Cardiac muscle cell (in vitro differentiated cells and primary cell): ENCODE measurements at places on chromosomes 12 and 14. TPM values are rescaled to one million over a fixed set of nuclear protein-coding genes. Genes with fewer than 3 reads are reported as not detected.
A peak's percentile ranks its signal among the peaks of the same experiment; 100 is the strongest.

DNA sequence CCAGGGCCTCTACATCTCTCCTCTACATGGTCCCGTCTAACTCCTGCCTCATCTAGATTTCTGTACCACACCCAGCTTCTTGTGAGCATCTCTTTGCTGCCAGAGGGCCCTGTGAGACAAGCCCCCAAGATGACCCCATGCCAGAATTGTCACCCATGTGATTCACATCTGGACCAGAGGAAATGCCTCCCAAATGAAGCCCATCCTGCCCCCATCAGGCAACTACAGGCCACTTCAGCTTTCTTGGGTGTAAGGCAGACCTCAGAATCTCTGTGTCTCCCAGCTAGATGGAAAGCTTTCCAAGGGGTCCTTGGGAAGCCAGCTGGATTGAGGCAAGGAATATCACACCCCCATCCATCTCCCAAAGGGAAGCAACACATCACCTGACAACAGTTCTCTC is 9.3 kb upstream of the OAS3 start:
- DNase-seq, result no peak

DNA sequence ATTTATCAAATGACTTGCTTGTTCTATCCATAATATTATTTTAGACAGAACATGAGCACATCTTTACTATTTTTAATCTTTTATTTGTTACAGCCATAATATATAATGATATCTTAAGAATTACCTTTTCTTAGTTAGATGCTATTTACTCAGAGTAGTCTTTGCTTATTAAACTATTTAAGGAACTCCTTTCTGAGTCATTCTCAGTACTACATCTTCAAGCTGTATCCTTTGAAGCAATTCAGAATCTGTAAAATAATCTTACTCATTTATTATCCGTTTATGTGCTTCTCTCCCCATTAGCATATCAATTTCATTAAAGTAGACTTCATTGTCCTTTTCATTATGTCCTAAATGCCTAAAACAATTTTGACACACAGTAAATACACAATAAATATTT is 240.4 kb upstream of the FAR2 start:
- no peak for DNase-seq

Gene RBMS2
- total RNA-seq, result 8.5 and 11.4 TPM in 2 replicates

DNA sequence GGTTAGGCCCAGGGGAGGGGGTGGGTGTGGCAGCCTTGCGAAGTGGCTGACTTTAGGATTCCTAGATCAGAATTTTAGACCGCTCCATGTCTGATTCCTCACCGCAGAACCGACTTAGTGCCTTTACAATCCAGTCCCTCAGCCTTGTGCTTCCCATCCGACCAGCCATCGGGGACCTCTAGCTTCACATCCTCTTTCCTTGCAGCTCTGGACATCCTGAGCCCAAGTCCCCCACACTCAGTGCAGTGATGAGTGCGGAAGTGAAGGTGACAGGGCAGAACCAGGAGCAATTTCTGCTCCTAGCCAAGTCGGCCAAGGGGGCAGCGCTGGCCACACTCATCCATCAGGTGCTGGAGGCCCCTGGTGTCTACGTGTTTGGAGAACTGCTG is 557 bp downstream of the COPS7A start:
- DNase-seq, result no peak

DNA sequence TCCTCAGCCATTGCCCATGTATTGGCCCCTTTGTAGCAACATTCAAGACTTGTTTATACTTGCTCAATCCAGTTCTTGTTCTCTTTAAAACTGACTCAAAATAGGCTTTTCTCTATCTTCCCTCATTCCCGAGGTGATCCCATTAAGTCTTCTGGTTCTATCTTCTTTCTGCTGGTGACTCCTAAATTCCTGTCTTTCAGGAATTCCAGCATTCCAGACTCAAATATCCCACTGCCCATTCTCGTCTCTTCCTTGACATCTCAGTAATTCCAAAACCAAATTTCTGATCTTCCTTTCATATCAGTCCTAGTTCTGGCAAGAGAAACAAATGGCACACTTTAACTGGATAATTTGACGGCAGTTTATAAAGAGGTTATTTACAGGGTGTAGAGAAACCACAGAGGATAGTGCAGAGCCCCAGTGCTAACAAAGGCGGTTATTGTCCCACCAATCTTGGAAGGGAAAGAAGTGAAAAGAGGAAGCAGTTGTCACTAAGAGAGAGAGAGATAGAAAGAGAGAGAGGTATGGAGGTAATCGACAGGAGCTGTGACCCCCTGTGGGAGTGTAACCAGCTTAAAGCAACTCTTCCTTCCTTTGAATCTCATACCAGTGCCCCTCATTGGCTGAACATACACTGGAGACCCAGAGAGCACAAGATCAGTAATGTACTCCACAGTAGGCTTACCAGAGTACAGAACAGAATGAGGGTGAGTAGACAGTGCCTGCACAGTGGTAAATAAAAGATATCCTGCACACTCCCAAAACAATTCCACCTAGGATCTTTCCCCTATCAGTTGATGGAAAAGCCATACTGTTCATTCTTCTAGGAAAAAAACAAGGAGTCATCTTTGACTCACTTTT is 177.6 kb upstream of the LMNTD1 start:
- DNase-seq, result peak; percentile 18

DNA sequence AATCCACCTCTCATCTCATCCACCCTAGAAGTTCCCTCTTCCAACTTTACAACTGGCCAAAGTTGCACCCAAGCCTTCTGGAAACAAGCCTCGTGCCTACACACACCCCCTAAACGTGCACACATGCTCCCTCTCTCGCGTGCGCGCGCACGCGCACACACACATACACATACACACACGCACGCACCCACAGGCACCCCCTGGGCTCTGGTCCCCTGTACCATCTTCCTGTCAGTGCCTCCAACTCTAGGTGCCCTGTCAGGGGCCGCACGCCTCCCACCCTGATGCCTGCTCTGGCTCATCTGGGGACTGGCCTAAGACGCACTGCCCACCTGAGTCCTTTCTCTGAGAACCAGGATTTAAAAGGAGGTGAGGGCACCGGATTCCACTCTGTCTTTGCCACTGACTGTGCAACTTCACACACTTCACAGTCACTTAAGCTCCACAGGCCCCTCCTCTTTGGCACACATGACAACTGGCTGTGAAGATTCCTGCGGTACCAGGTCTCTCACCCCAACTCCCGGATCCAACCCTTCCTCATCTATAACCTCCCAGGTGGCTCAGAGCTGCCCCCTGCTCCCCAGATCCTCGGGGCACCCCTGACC is 45.5 kb downstream of the TESC start:
- DNase-seq, result no peak

Gene FCF1
- 21.9 and 23.9 TPM in 2 replicates for total RNA-seq

Gene KCNJ8
- total RNA-seq, result 9.7 and 11.4 TPM in 2 replicates

DNA sequence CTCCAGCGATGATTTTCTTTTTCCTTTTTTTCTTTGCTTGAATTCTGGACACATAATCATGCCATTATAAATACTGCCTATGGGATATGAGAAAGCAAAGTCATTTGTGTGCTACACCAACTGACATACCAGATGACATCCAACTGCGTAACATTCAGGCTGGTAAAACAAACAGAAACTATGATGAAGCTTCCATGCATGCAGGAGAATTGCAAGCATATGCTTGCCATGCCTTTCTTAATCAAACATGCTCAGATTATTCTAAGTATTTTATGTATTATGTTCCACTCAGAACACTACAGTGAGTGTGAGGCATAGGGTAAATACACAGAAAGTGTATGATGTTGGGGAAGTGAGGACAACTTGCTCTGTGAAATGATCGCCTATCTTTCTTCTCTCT is 97.4 kb downstream of the C12orf50 start:
- no peak for DNase-seq

GRCh38 chr14:71722885-71723284 is 209.3 kb upstream of the RGS6 start:
- DNase-seq, result no peak

Gene VDR
- not detected in 2 replicates for total RNA-seq

Gene HRK
- 0.25 TPM in 1 of 2 replicates, not detected in the other for total RNA-seq

DNA sequence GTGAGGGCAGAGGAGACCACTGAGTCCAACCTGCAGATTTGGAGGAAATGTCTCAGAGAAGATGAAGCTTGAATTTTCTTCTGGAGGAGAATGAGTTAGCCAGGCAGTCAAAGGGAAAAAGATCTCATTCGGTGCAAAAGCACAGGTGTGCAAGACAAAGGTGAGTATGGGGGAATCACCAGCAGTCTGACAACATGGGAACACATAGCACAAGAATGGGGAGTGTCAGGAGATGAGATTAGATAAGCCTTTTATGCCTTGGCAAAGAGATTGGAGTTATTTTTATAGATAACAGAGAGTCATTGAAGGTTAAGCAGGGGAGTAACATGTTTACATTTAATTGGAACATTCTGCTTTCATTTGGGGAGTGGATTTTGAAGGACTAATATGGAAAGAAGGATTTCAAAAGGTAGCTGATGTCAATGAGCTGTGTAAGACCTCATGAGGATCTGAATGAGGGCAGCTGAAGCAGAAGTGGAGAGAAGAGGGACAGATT is 171.3 kb upstream of the NTF3 start:
- no peak for DNase-seq

GRCh38 chr12:101780599-101780998 is 41.3 kb upstream of the SYCP3 start:
- DNase-seq, result no peak

Gene SYNDIG1L
- total RNA-seq, result 0.11 and 0.39 TPM in 2 replicates

Gene TROAP
- total RNA-seq, result 8.0 and 72.9 TPM in 2 replicates

Gene RPL36AL
- 165 and 197 TPM in 2 replicates for total RNA-seq

Gene RIPK3
- 0.24 TPM in 1 of 2 replicates, not detected in the other for total RNA-seq

Gene NR2C1
- 78.3 and 113 TPM in 2 replicates for total RNA-seq

Gene TRIM9
- 2.3 and 2.9 TPM in 2 replicates for total RNA-seq

Gene FOXN4
- 0.42 and 2.5 TPM in 2 replicates for total RNA-seq

DNA sequence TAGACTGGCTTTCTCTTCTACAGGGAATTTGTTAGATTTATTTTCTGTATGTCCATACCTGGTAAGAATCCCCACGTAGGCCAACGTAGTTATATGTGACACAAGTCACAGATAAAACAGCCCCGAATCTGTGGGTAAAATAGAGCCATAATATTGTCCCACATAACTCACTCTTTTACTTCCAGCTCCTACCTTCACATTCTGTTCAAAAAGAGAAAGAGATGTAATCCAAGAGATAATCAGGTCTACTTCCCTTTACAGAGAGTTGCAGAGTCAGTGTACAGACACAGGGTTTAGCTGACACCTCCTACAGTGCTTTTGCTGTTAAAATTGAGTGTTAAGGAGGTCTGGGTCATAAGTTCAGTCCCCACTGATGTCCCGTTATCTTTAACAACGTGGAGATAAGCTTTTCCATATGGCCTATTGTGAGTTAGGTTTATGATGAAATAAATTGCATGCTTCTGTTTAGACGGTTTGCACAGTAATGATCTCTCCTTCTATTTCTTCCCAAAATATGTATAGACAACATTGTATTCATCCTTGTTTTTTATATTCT is 446.5 kb downstream of the ADAMTS20 start:
- DNase-seq, result peak; percentile 45

- DNase-seq, result no peak
Observed at GRCh38 chr12:13383379-13383778, 186.9 kb downstream of the EMP1 start.

Gene MYO1H
- total RNA-seq, result 0.21 TPM in 1 of 2 replicates, not detected in the other

Gene CD69
- not detected in 2 replicates for total RNA-seq

DNA sequence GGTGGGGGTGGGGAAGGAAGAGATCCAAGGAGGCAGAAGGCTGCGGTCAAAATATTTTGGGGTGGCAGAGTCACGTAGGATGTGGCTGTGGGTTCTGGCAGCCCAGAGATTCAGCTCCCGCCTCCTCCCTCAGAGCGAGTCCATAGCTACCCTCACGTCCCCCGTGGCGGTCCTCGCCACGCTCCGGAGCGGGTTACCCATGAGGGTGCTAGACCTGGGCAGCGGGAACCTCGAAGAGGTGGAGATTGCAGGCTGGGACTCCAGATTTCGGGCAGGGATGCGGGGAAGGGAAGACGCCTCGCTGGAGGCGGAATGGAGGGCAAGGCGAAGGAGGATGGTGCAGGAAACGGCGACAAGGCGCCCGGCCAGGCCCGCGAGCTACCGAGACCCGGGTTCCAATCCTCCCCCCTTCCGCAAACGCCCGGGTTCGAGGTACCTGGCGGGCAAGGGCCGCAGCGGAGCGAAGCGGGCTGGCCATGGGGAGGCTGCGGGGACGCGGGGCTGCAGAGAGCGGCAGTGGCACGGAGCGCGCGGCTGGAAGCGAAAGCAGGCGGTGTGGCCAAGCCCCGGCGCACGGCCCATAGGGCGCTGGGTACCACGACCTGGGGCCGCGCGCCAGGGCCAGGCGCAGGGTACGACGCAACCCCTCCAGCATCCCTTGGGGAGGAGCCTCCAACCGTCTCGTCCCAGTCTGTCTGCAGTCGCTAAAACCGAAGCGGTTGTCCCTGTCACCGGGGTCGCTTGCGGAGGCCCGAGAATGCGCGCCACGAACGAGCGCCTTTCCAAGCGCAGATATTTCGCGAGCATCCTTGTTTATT is 46.2 kb downstream of the BCAT1 start:
- peak; percentile 34 for DNase-seq

- DNase-seq, result no peak
Observed at GRCh38 chr12:97568336-97569180, 106.0 kb downstream of the RMST start.

Gene PRH2
- not detected in 2 replicates for total RNA-seq

DNA sequence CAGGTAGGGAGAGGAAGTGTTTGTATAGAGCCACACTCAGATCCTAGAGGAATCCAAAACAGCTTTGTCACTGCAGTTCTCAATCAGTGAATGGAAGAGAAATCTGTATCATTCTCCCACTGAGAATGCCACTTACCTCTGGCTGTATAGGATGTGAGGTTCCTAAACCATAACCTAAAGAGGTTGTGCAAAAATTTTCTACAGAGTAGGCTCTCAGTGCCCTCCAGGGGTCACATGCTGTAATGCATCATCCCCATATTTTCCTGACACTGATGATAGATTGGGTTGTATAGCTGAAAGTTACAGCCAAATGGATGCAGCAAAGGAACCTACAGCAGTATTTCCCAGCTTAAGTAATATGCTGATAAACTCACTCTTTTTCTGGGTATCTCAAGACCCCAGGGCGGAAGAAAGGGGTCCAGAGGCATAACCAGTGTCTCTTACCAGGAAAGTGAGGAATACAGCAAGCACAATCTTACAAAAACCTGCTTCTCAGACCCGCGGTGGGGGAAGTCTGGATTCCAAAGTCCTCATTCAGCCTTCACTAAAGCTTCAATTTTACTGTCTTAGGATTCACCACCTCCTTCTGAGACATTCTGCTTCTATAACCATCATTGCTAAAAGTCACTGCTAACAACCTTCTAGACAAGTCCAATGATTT is 3.8 kb downstream of the BCDIN3D start:
- DNase-seq, result peak; percentile 70

DNA sequence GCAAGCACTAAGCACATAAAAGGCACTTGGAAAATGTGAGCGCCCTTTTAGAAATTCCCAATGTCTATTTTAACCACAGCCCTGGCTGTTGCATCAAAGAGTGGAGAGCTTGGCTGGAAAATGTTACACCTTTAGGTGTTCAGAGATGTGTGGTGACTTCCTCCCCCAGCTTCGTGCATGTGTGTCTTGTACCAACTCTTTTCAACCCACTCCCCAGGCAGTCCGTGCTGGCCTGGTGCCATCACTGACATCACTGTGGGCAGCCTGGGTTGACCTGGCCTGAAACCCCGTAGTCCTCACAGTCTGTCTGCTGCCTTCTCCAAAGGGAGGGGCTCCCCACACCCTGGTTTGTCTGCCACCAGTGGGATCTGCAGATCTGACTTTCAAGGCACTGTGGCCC is 101.8 kb downstream of the SCARB1 start:
- DNase-seq, result peak; percentile 35
